ENCODE measurements at places on chromosomes 11 and 22. TPM values are rescaled to one million over a fixed set of nuclear protein-coding genes. Genes with fewer than 3 reads are reported as not detected.

The VSIG2 gene
- total RNA-seq: 3.9 TPM

The CCDC73 gene
- total RNA-seq: 0.25 TPM

DNA sequence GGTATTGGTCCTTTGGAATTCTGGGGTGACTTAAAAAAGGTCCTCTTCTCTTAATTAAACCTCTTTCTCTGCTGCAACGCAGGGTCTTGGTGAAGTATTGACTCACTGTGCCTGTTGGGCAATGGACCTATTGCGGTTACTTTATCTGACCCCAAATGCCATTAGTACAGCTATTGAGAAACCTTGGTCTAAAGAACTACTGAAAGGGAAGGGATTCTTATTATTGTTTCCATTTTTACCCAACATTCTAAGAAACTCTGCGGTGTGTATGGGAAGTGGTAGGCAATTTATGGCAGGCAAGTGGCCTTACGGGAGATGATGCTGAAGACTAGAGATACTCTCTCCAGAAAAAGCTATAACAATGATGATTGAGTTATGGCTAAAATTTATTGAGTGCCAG lies 12.5 kb downstream of the SLC6A5 start:
- no peak for DNase-seq

GRCh38 chr11:996681-997080 lies 39.8 kb downstream of the MUC6 start:
- no peak for DNase-seq

DNA sequence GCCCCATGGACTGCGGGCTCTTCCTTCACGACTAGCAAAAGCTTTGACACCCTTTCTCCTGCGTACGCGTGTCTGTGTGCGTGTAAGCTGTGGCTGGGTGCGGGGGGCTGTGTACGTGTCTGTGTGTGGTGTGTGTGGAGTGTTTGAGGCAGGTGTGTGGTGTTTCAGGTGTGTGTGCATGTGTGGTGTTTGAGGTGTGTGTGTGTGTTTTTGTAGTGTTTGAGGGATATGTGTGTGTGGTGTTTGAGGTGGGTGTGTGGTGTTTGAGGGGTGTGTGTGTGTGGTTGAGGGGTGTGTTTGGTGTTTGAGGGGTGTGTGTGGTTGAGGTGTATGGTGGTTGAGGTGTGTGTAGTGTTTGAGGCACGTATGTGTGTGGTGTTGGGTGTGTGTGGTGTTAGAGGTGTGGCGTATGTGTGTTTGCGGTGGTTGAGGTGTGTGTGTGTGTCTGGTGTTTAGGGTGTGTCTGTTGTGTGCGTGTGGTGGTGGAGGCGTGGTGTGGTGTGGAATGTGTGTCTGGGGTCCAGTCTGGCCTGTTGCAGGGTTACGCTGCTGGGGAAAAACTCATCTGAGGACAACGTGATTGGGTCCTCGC lies 687 bp upstream of the ARSA start:
- DNase-seq: no peak

DNA sequence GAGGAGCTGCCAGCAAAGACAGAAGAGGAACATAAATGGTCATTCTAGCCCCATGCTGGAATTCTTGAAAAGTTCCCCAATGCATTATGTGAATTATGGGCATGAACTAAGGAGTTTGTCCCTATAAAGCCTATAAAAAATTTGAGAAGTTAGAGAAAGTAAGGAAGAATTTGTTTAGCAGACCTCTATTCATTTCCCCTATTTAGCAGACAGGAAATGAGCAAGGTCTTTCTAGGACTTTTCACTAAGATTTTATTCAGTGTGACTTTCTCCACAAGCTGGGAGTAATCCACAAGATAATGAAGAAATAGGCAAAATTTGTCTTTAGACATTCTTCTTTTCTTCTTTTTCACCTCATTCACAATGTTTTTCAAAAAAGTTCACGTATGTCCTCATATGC lies 20.0 kb downstream of the PRRG4 start:
- no peak for DNase-seq
